Mucosa of gallbladder (tissue), 1 donor: ENCODE measurements at places on chromosomes 11 and 22. TPM values are rescaled to one million over a fixed set of nuclear protein-coding genes. Genes with fewer than 3 reads are reported as not detected.
A peak's percentile ranks its signal among the peaks of the same experiment; 100 is the strongest.

Gene ZDHHC5
- total RNA-seq = 60.7 TPM

Gene APOBEC3B
- total RNA-seq = 1.8 TPM

Gene FADS1
- 23.4 TPM for total RNA-seq

Gene GGTLC3
- total RNA-seq = not detected

Gene MMP13
- total RNA-seq = not detected

DNA sequence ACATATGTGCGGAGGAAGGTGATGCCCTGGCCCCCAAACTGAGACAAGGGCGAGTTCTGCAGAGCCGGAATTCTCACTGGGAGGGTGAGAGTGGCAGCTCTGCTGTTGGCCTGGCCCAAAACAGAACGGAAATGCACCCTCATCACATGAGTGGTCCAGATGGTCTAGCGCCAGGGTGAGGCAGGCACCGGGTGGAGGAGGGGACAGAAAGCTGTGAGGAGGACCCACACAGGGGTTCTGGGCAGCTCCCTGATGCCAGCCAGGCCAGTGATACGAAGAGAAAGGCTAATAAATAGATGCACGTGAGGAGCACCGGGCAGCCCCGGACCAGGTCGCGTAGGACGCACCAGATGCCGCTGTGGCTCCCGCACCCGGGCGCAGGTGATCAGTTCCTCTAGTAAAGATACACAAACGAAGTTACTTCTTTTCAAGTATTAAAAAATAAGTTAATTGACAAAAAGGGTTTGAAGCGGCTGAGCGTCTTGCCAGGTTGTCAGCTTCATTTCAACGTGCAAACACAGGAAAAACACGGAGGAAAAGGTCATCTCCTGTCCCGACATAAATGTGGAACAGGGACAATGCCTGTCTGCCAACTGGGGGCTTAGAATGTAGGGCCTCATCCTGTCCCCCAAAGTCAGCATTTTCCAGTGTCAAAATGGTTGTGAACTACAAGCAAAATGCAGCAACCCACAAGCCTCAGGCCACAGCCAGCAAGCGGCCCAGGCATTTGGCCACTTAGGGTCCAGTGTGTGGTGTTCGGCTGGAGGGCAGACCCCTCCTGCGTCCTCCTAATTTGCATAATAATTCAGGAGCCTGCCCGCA is 15.3 kb upstream of the BID start:
- no peak for DNase-seq

DNA sequence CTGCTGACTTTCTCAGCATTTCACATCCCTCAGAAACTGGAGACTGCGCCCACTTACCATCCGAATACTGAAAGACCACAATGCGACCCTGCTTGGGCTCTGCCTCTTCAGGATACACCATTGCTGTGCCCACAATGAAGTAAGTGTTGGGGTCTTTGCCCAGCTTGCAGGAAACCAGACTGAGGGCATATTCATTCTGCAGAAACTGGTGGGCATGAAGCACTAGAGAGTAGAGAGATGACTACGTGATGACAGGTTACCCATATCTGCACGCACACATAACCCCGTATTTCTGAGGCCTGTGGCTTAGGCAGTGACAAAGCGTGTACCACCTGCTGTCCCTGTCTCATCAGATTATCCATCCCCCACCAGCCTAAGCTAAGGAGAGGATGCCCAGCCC is 14.6 kb upstream of the VWCE start:
- no peak for DNase-seq

DNA sequence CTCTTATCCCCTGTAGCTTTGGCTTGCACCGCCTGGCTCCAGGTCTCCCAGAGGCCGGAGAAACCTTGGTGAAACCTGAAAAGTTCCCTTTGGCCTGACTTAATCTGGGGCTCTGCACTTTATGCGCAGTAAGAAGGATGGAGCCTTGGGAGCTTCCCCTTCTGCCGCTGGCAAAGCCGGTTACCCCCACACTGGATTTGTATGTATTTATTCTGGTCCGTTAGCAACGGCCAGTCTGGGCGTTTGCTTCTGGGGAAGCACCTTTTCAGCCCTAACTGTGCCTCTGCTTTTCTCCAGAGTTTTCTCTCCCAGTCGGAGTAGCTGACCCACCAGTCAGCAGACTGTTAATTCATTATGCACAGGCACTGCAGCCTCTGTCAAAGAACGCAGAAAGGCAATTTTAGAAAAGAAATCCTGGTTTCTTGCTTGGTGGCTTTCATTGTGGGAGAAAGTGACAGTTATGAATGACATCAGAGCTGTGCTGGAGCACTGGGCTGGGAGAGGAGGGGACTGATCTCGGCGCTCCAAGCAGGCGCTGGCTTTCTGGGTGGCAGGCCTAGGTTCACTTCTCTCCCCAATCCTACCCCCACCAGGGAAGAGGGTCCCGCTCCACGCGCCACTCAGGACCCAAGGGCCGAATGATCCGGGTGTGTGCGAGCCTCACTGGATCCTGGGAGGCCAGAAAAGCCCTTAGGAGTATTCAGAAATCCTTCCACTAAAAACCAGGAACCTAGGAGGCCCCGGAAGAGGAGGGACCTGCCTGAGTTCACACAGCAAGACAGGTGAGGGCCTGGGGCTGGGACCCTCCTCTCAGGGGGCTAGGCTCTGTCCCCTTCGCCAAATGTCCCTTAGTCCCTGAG is 70.2 kb downstream of the RTL6 start:
- DNase-seq = no peak

DNA sequence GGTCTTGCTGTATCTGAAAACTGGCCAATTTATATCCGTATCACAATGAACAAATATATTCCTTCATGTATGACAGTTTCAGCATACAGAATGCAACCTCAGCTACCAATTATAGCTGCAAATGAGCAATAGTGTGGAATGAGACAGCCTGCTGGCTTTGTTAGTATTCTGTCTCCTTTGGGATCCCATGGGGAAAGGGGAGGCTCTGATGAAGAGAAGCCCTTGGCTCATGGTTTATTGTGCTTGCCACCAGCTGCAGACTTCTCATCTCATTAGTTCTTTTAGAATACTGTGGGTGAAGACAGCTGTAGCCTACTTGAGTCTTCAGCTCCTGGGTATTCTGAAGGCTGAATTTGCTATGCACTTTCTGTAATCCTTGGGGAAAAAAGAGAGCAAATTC is 42.4 kb downstream of the PITPNB start:
- DNase-seq = no peak

DNA sequence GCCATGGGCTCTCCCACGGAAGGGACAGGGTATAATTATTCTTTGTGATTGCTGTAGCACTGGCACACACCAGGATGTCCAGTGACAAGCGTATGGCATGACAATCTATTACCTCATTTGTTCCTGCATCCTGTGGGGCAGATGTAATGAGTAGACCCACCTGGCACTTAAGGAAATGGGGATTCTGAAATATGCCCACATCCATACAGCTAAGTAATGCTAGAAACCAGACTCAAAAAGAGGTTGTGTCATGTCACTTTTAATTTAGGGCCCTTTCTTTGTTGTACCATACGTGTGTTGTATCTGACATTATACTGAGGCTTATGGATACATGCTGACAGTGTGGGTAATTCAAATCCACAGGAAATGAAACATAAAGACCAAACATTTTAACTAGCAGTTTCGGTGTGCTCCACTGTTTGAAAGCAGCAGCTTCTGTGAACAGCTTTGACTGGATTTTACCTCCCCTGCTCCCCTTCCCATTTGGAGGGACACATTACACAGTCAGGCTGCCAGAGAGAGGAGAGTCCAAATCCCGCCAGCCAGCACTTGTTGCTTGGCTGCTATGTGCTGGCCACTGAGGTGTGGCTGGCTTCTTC is 21.2 kb downstream of the GRAMD1B start:
- no peak for DNase-seq

DNA sequence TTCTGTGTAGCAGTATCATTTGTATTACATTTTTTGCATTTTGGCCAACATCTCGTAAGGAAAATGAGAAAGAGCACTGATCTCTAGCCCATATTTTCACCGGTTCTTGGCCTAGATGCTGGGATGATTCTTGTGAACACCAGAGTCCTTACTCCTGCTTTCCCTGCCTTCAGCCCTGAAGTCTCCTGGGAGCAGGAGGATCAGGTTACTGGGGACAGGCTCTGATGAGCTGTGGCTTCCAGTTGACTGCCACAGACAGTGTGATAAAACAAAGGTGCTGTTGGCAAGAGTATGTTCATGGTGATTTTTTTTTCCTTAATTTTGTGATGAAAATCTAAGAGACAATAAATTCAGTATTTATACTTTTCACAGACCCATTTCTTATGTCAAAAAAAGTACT is 34.2 kb upstream of the ADSL start:
- DNase-seq = no peak

DNA sequence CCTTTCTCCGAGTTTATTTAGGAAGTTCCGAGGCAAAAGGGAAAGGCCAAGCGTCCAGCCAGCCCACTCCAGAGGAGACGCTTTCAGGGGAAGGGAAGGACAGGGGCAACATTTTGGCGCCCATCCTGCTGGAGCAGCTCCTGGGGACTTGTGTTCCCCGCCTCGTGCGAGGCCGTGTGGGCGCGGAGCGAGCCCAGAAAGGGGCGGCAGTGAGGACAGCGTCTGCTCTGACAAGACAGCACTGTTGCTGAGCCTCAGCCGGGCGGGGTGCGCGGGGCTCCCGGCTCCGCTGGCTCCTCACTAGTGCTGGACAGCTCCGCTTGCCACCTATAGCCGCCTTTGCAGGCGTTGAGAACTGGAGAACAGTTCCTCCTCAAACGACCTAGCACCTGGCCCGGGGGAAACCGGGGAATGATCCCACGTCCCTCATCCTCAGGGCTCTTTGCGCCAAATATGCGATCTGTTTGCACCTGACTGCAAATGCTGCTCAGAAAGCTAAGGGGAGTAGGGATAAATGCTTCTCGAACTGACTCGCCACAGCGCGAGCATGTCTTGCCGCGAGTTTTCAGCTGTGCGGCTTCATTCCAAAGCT is 722 bp upstream of the GUCY1A2 start:
- DNase-seq = peak; percentile 42

- no peak for DNase-seq
These were observed 19.8 kb downstream of the SPECC1L start for GRCh38 chr22:24290459-24290858.

DNA sequence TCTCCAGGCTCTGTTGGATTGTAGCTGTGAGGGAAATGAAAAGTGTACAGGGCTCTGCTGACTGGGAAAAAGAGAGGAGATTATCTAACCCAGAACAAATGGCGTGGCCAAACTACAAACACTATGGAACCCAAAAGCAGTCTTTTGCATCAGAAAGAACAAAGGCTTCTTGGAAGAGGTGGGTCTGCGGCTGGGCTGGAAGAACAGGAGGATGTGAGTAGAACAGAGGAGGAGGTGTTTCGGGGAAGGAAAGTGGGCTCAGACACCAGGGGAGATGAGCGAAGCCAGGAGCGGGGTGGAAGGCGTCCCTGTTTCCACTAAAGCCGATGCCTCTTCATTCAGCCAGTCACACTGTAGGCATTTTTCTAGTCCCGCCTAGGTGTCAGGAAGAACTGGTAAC is 12.0 kb downstream of the OVOL1 start:
- DNase-seq = no peak

DNA sequence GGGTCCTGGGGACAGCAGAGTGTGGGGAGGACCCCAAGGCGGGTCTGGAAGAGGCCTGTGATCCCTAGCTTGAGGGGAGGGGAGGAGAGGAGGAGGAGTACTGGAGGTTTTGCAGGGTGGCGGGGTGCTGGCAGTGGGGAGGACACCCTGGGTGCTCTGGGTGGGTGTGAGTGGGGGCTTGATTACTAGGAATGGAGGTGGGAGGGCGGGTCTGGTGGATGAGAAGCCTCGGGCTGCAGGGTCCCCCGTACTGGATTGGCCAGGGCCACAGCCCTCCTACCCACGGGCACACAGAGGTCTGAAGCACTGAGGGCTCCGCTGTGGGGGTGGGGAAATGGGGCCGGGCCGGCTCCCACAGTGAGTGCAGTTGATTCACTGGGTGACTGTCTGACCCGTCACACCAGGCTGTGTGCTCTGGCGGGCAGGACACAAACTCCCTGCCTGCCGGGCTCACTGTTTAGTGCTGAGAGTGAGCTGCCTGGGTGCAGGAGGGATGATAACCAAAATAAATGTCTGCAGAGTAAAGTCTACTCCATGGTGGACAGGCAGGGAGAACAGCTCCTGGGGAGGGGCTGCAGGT is 114.2 kb downstream of the CACNA1I start:
- DNase-seq = no peak

DNA sequence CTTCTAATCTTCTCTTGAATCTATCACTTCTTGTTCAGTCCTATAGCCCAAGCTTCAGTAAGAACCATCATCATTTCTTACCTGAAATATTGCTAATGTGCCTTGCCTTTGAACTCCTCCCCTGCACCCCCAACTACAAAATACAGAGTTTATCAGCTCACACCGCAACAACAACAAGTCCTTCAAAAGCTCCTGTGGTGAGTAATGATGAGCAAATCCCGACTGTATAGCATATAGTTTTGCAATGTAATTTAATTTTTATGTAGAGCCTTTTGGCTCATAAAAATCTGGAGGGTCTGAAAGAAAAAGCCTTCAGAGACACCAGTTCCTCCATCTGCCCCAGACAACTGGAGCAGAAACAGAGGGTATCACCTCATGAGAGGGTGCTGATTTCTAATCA is 124.7 kb downstream of the ARHGAP32 start:
- DNase-seq = no peak

DNA sequence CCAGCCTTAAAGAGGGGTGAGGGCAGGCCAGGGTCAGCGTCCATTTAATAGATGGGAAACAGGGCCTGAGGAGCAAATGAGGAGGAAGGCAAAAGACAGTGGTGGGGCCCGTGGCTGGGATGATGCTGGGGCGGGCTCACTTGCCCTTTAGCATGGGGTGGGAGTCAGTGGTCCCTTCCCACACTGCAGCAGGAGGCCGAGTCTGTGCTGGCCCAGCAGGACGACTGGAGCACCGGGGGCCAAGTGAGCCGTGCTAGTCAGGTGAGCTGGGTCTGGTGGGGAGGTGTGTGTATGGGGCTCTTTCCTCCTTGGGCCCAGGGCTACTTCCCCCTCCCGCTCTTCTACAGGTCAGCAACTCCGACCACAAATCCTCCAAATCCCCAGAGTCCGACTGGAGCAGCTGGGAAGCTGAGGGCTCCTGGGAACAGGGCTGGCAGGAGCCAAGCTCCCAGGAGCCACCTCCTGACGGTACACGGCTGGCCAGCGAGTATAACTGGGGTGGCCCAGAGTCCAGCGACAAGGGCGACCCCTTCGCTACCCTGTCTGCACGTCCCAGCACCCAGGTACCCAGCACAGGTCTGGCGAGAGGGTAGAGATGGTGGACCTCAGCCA is 12.8 kb downstream of the SCYL1 start:
- DNase-seq = no peak

DNA sequence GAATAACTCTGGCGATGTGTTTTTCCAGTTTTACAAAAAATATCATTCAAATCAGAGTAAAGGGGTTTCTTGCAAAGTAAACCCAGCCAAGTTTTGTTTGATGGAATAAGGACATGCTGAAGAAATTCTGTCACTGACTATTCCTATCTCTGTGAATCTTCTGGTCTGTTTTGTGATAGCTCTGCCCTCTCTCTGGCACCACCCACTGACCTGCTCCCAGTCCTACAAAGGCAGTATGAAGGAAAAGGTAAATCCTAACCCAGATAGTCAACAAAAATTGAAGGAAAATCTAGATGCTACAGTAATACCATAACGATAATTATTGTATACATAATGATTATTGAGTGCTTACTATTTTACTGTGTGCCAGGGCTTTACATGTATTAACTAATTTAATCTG is 76.3 kb upstream of the TP53AIP1 start:
- no peak for DNase-seq

GRCh38 chr22:45615364-45615763 is 56.3 kb upstream of the ATXN10 start:
- no peak for DNase-seq
